ENCODE measurements at places on chromosomes 2 and 18. TPM values are rescaled to one million over a fixed set of nuclear protein-coding genes. Genes with fewer than 3 reads are reported as not detected.

Gene IL1R1
- total RNA-seq: 135 TPM

Gene CASP10
- 0.65 TPM for total RNA-seq

Gene PFN4
- total RNA-seq: 2.4 TPM

Gene GKN2
- not detected for total RNA-seq

Gene SIX2
- 2.0 TPM for total RNA-seq

Gene ABCA12
- 12.6 TPM for total RNA-seq

Gene LCT
- not detected for total RNA-seq

Gene PSMA8
- not detected for total RNA-seq

Gene ERICH2
- total RNA-seq: not detected

Gene COBLL1
- 56.4 TPM for total RNA-seq

Gene APCDD1
- total RNA-seq: 2.0 TPM

Gene EGR4
- total RNA-seq: not detected

Gene TYW5
- 8.6 TPM for total RNA-seq

Gene PAX8
- 1.6 TPM for total RNA-seq

Gene GMPPA
- total RNA-seq: 138 TPM

Gene CCDC141
- not detected for total RNA-seq
